NCI-H2029 (cell line): ENCODE measurements at places on chromosomes 4 and X.

DNA sequence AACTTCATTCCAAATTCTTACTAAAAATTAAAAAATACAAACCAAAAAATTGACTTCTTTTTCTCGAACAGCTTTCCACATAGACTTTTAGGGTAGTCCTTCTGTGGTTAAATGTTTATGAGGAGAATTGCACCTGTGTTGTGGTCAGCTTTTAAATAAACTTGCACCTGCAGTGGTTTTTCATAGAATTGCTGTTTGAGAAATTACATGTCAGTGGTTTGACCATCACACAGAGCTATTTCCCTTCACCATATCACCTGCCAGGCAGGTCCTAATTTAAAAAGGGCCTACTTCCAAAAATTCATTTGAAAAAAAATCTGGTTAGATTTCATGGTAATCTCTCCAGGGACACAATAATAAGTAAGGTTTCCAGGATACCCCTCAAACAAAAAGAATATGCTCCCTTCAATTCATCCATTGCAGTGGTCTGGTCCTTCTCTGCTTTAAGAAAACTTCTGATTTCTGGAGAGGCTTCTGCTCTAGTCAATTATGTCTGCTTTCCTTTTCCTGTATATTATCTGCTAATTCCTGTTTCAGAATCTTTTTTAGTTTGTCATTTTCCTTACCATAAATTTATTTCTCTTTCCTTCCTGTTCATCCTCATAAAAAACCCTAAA, 9.8 kb upstream of the UTP3 start:
- no peak for DNase-seq

DNA sequence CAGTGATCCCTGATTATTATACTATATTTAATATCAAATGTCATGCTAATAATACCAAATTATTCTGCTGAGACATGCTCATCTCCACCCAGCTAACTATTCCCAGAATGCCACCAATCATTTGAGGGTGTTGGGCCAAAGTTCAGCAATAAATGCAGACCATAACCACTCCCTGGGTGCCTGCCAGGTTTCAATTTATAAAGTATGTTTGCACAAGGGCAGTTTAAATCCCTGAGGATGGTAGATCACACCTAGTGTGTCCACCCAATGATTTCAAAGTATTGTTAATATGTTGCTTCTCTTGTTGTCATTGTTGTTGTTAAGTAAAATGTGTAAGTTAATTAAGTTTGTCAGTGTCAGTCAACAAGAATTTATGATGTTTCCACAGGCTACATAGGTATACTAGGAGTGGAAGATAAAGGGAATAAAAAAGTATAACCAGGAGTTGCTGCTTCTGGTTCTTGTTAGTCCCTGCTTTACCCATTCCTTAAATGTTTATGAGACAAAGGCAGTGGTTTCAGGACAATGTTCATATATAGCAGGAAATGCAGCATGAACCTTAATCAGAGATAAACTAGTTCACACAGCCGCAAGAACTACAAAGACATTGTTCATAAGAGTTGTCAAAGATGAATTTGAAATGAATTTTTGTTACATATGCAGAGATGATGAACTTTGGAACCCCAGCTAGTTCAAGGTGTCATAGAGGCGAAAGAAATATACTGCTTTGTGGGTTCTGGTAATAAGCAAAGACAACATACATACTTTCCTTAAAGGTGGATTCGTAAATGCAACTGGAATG, 25.5 kb downstream of the HPGD start:
- peak; percentile 2 for DNase-seq

DNA sequence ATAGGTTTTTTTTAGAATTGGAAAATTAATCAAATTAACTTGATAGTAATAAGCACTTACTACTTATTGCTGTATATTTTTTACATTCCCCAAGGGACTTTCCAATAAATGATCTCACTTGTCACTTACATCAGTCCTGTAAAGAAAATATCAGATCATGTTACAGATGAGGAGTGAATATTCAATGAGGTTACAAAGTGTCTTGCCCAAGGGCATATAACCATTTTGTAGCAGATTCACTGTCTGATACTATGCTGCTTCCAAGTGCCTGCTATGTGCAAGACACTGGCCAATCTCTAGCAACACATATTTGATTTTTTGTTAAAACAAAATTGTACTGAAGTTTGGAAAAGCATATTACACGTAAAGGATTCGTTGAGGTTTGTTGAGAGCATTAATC, 1287.7 kb downstream of the FAM133A start:
- DNase-seq = no peak

DNA sequence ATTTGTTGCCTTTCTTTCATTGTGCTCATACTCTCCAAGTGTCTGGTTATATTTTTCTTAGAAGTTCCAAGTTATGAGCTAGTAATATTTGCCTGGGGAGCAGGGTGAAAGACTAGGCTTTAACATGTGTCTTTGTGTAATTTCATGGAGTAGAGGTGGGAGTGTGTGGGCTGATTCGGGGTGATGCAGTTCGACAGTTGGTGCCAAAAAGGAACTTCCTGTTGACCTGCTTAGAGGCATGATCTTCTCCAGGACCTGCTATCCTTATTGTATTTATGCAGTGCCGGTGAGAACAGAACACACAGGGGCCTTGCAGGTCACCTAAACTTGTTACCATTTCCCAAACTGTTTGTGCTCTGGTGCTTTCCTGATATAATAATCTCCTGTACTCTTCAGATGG, 21.2 kb downstream of the USP53 start:
- DNase-seq = no peak

DNA sequence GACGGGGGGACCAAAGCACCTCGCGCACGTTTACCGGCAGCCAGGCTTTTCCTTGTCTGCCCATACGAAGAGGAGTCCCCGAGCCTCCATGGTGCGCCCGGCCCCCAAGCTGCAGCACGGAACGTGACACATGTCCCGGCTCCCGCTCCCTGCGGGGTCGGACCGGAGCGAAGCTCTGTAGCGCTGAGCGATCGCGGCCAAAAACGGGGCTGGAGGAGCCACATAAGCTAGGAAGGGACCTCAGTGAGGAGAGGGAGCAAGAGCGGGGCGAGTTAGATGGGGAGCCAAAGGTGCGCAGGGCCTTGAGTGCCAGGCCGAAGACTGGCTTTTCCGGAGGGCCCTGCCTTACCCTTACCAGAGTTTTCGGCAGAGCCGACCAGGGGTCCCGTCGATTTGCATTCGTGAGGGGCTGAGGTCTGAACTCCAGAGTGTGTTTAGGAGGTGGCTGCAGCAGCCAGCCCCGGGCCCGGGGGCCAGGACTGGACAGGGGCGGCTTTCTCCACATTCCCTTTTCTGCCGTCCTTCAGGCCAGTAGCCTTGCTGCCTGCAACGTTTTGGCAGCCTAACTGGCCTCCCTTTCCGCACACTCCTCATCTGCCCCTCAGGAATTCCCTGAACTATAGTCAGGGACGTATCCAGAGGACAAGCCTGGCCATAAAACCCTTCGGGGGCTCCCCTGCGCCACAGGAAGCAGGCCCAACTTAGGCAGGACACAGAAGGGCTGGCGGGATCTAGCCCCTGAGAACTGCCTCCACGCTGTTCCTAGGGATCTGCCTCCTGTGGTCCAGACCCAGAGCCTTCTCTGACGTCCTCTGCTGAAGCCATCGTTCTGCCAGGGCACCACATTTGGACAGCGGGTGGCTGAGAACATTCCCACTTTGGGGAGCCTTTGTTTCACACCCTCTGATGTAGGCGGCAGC, 689 bp downstream of the SSR4 start:
- DNase-seq = no peak
